ENCODE measurements at places on chromosomes 13 and 19. TPM values are rescaled to one million over a fixed set of nuclear protein-coding genes. Genes with fewer than 3 reads are reported as not detected.

Gene EBI3
- total RNA-seq, result not detected

Gene IL17D
- 1.5 TPM for total RNA-seq

Gene GSX1
- not detected for total RNA-seq

Gene SHFL
- total RNA-seq, result 16.2 TPM

Gene SPACA7
- not detected for total RNA-seq

Gene ZNF763
- 0.20 TPM for total RNA-seq

Gene SOX21
- total RNA-seq, result not detected

Gene KLK5
- not detected for total RNA-seq

Gene SLC25A41
- not detected for total RNA-seq

Gene ZNF816
- 6.6 TPM for total RNA-seq

Gene CACNA1A
- 6.6 TPM for total RNA-seq

Gene SHISA7
- total RNA-seq, result not detected

Gene POSTN
- total RNA-seq, result 1.1 TPM

Gene ZNF541
- under 0.01 TPM for total RNA-seq

Gene MEDAG
- total RNA-seq, result 22.1 TPM

Gene ZNF600
- 3.7 TPM for total RNA-seq

Gene DAND5
- total RNA-seq, result not detected

Gene ZNF568
- total RNA-seq, result 7.8 TPM

Gene NLRP9
- total RNA-seq, result not detected
